Lung microvascular endothelial cell (primary cell): ENCODE measurements at places on chromosomes 6 and 20. TPM values are rescaled to one million over a fixed set of nuclear protein-coding genes. Genes with fewer than 3 reads are reported as not detected.

IL17F gene
- not detected in 2 replicates for total RNA-seq

GNAS-AS1 gene
- 0.22 TPM in 1 of 2 replicates, not detected in the other for total RNA-seq

NEDD9 gene
- total RNA-seq = 70.2 and 177 TPM in 2 replicates

ADGRF4 gene
- total RNA-seq = not detected in 2 replicates

ANKEF1 gene
- total RNA-seq = 0.65 and 0.99 TPM in 2 replicates

PPP1R3D gene
- total RNA-seq = 4.8 and 7.1 TPM in 2 replicates

BPIFB4 gene
- total RNA-seq = not detected in 2 replicates

FAM110A gene
- 1.3 and 1.4 TPM in 2 replicates for total RNA-seq

DLK2 gene
- total RNA-seq = 0.22 and 1.2 TPM in 2 replicates

SYNE1 gene
- 39.0 and 44.8 TPM in 2 replicates for total RNA-seq

KCNQ2 gene
- total RNA-seq = not detected in 2 replicates

DNAH8 gene
- total RNA-seq = under 0.01 TPM in 1 of 2 replicates, not detected in the other

HLA-DRB1 gene
- 0.40 and 1.5 TPM in 2 replicates for total RNA-seq

F13A1 gene
- total RNA-seq = not detected in 2 replicates

SCP2D1 gene
- not detected in 2 replicates for total RNA-seq

EDN3 gene
- total RNA-seq = not detected in 2 replicates

GPR63 gene
- total RNA-seq = under 0.01 TPM in 2 replicates

GHRH gene
- not detected in 2 replicates for total RNA-seq

RFX6 gene
- total RNA-seq = not detected in 2 replicates

TBX18 gene
- 2.0 and 4.4 TPM in 2 replicates for total RNA-seq

PARD6B gene
- 0.20 and 0.22 TPM in 2 replicates for total RNA-seq

SMIM28 gene
- not detected in 2 replicates for total RNA-seq

CDSN gene
- under 0.01 TPM in 1 of 2 replicates, not detected in the other for total RNA-seq

KCNK15 gene
- not detected in 2 replicates for total RNA-seq

VGLL2 gene
- not detected in 2 replicates for total RNA-seq

EDN1 gene
- 110 and 268 TPM in 2 replicates for total RNA-seq

ELOVL2 gene
- total RNA-seq = not detected in 2 replicates

RPS10 gene
- total RNA-seq = 1,235 and 1,478 TPM in 2 replicates

RAMACL gene
- total RNA-seq = 1.3 and 2.6 TPM in 2 replicates

OPN5 gene
- total RNA-seq = not detected in 2 replicates

NKX2-4 gene
- total RNA-seq = not detected in 2 replicates

MICB gene
- 5.0 and 9.8 TPM in 2 replicates for total RNA-seq

PTK7 gene
- total RNA-seq = 17.2 and 26.8 TPM in 2 replicates

FNDC1 gene
- not detected in 2 replicates for total RNA-seq

LY6G6F gene
- not detected in 2 replicates for total RNA-seq

REM1 gene
- total RNA-seq = under 0.01 TPM in 1 of 2 replicates, not detected in the other

MATN4 gene
- total RNA-seq = not detected in 2 replicates

NOP56 gene
- total RNA-seq = 99.8 and 125 TPM in 2 replicates

WFDC2 gene
- total RNA-seq = not detected in 2 replicates

MAS1 gene
- not detected in 2 replicates for total RNA-seq

MYB gene
- not detected in 2 replicates for total RNA-seq

COL19A1 gene
- total RNA-seq = not detected in 2 replicates

GNMT gene
- under 0.01 TPM in 1 of 2 replicates, not detected in the other for total RNA-seq

RAET1L gene
- total RNA-seq = not detected in 2 replicates

SIGLEC1 gene
- not detected in 2 replicates for total RNA-seq

UNC5CL gene
- total RNA-seq = under 0.01 TPM in 2 replicates

MMP24 gene
- under 0.01 and 0.20 TPM in 2 replicates for total RNA-seq

HLA-G gene
- total RNA-seq = not detected in 2 replicates

ZHX3 gene
- total RNA-seq = 5.9 and 6.5 TPM in 2 replicates
